ENCODE measurements at places on chromosomes 1 and 21. TPM values are rescaled to one million over a fixed set of nuclear protein-coding genes. Genes with fewer than 3 reads are reported as not detected.

GRCh38 chr21:17819877-17820229, 697 bp upstream of the C21orf91 start:
- no peak for DNase-seq

- DNase-seq = no peak
Observed at GRCh38 chr1:108947871-108948525, 15.3 kb downstream of the CLCC1 start.

GRCh38 chr1:49626472-49626871, 397.3 kb downstream of the AGBL4 start:
- peak; percentile 6 for DNase-seq

DNA sequence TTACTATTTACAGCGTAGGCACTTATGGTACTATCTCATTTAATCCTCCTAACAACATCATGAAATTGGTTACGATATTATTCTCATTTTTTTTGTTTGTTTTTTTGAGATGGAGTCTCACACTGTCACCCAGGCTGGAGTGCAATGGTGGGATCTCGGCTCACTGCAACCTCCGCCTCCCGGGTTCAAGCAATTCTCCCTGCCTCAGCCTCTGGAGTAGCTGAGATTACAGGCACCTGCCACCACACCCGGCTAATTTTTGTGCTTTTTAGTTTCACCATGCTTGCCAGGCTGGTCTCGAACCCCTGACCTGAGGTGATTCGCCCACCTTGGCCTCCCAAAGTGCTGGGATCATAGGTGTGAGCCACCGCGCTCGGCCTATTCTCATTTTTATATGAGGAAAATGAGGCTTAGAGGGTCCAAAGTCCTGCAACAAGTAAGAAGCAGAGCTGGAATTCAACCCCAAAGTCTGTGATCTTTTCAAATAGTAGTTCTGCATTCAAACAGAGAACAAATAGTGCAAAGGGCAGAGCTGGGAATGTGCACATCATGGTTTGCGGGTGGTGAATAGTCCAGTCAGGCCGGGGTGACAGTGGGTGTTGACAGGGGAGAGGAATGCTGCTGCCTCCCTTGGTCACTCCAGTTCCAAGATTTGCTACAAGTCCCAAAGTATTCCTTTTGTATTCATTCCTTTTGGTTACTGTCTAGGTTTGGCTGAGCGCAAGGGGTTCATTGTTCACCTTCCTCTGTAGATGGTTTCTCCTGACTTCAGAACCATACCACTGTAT, 4.6 kb downstream of the PRUNE1 start:
- DNase-seq = peak; percentile 41

DNA sequence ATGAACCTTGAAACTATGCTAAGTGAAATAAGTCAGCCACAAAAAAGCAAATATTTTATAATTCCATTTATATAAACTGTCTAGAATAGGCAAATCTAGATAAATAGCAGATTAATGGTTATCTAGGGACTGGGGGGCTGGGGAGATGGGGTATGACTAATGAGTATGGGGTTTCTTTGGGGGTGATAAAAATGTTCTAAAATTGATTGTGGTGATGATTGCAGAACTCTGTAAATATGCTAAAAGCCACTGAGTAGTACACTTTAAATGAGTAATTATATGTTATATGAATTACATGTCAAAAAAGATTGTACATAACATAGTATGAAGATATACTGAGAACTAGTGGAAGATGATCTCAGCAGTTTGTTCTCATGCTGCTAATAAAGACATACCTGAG, 675.0 kb downstream of the KIF26B start:
- no peak for DNase-seq

DNA sequence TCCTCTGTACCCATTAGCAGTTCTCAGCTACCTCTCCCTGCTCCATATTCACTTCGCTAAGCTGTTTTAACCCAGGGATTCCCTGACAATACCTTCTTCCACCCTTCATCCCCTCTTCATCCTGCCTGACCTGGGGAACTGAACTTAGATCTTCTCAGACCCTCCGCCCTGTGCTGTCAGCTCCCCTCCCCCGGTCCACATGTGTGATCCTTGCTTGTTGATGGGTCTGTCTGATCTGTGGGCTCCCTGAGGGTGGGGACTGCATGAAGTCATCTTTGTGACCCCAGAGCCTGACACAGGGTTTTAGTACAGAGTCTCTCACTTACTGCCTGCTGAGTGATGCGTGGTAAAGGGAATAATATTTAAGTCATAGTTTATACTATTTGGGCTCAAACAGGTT, 11.8 kb downstream of the CHAF1B start:
- no peak for DNase-seq

GRCh38 chr1:14320518-14320917, 278.0 kb upstream of the KAZN start:
- DNase-seq = no peak

Gene TMEM240
- total RNA-seq = not detected

- no peak for DNase-seq
Observed at GRCh38 chr1:1941211-1941841, 22.2 kb upstream of the TMEM52 start.

- DNase-seq = no peak
Observed at GRCh38 chr21:43925096-43925481, 60.1 kb downstream of the AGPAT3 start.

Gene GNAT2
- total RNA-seq = not detected

- no peak for DNase-seq
Observed at GRCh38 chr1:170215072-170215885, 69.5 kb downstream of the NTMT2 start.

Gene FAM89A
- 9.7 TPM for total RNA-seq

- DNase-seq = no peak
Observed at GRCh38 chr1:210250665-210250997, 18.0 kb downstream of the SERTAD4 start.

Gene PLA2G4A
- 13.0 TPM for total RNA-seq

Gene SYT11
- total RNA-seq = 0.03 TPM

DNA sequence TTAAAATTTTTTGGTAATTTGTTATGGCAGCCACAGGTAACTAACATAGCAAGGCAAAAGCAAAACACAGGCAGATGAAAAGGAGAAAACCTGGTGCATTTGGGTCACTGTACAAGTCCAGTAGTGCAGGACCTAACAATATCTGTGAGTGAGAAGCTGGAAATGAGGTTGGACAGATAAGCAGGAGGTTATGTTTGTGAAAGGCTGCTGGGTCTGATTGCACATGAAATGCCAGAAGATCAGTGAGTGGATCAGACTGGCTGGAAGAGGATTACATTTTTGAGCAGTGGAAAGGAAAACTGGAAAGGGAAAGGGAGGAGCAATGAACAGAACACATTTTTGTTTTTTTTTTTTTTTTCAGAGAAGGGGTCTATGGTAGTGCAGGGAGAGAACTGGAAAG, 73.6 kb downstream of the CYYR1 start:
- no peak for DNase-seq

- peak; percentile 64 for DNase-seq
Observed at GRCh38 chr1:32142446-32143301, 34.8 kb downstream of the KPNA6 start.

Gene ACADM
- total RNA-seq = 21.0 TPM

DNA sequence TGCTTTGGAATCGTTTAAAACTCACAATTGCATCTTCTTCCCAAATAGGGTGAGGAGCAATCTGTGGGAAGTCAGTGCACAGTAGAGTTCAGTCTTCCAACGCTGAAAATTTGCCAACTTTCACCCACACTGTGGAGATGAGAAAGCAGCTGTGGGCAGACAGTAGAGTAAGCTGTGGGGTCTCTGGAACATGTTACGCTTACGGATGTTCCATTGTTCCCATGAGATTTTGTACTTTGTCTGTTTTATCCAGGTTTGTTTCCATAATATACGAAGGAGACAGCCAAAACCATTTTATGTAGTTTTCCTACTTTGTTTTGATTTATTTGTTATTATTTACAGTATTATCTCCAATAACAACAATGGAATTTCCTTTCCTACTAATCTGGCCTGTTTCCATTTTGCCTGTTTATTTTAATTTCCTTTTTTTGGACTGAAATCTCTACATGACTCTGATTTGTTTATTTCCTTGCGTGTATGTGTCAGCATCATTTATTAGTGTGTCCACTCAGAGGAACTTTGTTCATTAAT, 65.1 kb upstream of the RGL1 start:
- no peak for DNase-seq

Gene KCNJ10
- total RNA-seq = not detected

- DNase-seq = no peak
Observed at GRCh38 chr1:30446508-30446907, 276.9 kb downstream of the MATN1 start.

- peak; percentile 93 for DNase-seq
Observed at GRCh38 chr1:118185084-118185832, at the start of gene SPAG17. Gene SPAG17 (minus strand): TSS chr1:118185228. CDS start chr1:118185157, 71 bp downstream.

DNA sequence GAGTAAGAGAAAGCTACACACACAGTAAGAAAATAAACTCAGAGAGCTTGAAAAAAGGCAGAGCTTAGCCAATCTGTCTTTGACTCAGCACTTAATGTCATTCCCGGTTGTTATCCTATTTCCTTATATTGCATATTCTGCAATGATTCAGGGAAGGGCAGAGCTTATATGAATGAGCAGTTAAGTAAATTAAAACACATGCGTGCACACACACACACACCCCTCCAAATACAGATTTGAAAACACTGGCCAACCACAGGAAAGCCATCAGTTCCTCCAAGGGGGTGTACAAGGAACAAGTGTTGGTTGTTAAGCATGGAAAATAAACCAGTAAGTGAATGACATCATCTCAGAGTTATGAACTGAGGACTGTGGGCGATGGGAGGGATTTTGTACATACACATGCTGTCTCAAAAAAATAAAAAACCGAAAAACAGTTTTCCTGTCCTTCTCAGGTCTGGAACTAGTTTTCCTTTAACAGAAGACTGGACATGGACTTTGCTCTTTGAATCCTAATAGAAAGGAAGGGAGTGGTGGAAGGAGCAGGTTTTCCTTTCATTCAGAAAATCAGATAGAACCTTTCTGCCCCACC, 1.0 kb downstream of the IQGAP3 start:
- peak; percentile 88 for DNase-seq

Gene FCRL4
- not detected for total RNA-seq

DNA sequence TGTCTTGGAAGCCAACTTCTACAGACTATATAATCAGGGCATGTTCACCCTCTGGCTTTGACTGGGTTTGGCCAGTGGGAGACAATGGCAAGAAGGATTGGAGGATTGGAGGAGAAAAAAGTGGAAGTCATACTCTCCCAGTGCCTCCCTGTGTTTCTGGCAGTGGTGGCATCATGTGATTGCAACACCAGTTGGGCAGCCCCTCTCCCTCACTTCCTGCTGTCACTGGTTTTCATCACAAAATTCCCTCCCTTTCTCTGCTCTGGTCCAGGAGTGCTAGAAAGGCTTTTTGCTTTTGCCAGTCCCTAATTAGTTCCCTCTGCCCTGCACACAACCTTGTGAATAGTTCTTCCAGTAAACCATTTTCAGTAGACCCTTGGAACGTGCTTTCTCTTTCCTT, 3.7 kb upstream of the QSOX1 start:
- DNase-seq = no peak

Gene SH3BGR
- 3.6 TPM for total RNA-seq

Gene NLRP3
- not detected for total RNA-seq

Gene PLA2G2D
- total RNA-seq = not detected

- peak; percentile 42 for DNase-seq
Observed at GRCh38 chr1:240189386-240189989, 97.8 kb downstream of the FMN2 start.

Gene KLHDC8A
- not detected for total RNA-seq

DNA sequence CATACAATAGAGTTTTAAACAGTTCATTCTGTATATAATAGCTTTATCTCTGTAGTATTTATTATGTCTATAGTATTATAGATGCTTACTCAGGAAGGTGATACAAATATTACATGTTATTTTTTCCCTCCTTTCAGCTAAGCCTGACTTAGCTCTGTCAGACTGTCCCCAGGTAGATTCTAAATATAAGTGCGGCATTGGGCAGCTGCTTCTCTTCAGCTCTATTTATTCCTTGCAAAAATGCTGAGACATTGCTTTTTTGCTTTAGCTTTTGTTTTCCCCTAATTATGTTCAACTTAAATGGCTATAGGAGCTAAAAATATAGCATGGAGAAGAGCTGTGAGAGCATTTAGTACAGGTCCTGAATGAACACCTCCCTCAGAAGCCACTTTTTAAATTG, 203.2 kb upstream of the BEND5 start:
- DNase-seq = no peak

Gene FNBP1L
- 8.3 TPM for total RNA-seq

DNA sequence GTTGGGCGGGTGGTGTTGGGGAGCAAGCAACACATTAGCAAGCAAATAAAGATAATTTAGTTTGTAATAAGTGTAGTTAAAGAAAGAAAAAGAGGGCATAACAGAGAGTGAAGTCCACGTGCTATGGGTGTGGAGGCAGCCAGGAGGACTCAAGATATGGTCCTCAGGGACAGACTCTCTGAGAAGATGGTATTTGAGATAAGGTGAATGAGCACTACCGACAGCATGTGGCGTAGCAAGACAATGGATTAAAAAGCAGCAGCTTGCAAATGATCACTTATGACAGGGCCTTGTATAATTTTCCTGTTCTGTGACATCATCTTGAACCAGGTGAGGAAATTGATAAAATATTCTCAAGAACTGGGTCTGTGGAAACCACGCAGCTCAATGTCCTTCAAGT, 487.8 kb downstream of the PCP4 start:
- no peak for DNase-seq

DNA sequence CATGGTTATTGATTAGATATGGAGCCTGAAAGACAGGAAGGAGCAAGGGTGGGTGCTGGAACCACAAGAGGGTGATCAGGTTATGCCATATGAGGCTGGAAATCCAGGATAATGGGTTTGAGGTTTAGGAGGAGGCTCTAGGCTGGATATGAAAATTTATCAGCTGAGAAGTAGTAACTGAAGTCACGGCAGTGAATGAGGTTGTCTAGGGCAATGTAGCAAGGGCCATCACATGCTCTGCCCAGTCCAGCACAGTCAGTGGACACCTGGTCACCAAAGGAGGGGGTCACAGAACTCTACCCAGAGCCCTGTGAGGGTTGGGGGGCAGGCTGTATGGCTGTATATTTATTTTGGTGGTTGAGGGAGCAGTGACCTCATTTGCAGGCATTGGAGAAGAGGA, 10.5 kb upstream of the TMEM61 start:
- no peak for DNase-seq
